ENCODE measurements at places on chromosomes 7 and 10.
A peak's percentile ranks its signal among the peaks of the same experiment; 100 is the strongest.

GRCh38 chr10:24579906-24580305 is 143.8 kb downstream of the ARHGAP21 start:
- H3K4me3 ChIP-seq: no peak overlapping the region
- no peak overlapping the region for H3K27ac ChIP-seq
- no peaks in the 10 kb centered on the region for H3K27me3 ChIP-seq
- DNase-seq: no peak

DNA sequence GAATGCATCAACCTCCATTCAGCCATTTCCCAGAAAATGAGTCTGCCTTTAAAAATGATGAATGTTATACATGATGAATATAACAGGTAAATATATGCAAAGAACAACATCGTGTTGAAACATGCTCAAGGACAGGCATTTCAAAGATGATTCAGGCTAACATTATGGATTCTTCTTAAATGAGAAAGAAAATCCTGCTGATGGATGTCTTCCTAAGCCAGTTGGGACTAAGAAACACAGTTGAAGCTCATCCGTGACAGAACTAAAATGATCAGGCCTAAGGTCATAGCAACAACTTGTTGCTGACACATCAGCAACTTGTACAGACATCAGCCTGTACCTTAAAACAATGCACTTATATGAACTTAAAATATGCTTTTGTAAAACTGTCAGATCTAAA is 267.9 kb downstream of the MAGI2 start:
- no peaks in the 10 kb centered on the region for H3K36me3 ChIP-seq
- H3K4me1 ChIP-seq: peaks cover 33% of the 10 kb centered on the region
- H3K27me3 ChIP-seq: no peaks in the 10 kb centered on the region
- DNase-seq: no peak
- no peak overlapping the region for H3K4me3 ChIP-seq

- no peak for DNase-seq
- no peak overlapping the region for H3K4me3 ChIP-seq
- no peaks in the 10 kb centered on the region for H3K36me3 ChIP-seq
- no peaks in the 10 kb centered on the region for H3K4me1 ChIP-seq
- H3K27ac ChIP-seq: no peak overlapping the region
Measured at GRCh38 chr7:95621404-95621803, 25.1 kb upstream of the PDK4 start.

DNA sequence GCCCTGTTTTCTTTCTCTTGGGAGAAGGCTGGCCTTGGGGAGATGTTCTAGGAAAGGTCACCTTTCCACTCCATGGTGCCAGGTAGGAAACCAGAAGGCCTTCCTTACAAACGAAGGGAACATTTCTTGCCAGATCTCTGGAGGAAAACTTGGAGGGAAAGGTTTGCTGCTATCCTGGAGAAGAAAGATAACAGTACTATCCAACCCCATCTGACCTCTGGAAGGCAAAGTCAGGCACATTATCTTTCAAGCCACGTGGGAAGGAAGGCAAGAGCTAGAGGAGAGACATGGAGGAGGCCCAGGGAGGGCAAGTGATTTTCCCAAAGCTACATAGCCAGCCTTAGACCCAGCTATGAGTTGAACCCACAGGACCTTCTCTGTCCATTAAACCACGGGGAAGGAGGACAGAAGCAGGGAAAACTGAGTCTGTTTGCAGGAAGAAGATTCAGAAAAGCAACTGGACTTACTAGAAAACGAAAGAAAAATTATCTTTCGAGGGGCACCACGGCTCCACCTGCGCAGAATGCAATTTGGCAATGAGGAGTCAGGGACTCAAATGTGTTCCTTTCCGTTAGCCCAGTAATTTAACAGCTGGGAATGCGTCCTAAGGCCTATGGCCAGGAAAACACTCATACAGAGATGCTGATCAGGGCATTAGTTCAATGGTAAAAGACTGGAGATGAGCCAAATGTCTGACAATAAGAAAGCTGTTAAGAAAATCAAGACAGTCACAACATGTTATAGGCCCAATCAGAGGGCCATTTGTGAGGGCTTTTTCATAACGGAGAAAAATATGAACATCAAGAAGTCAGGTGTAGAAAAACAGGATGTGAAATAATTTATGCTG is 32.0 kb upstream of the PSAP start:
- no peaks in the 10 kb centered on the region for H3K36me3 ChIP-seq
- DNase-seq: no peak
- no peaks in the 10 kb centered on the region for H3K27me3 ChIP-seq
- no peak overlapping the region for H3K27ac ChIP-seq

DNA sequence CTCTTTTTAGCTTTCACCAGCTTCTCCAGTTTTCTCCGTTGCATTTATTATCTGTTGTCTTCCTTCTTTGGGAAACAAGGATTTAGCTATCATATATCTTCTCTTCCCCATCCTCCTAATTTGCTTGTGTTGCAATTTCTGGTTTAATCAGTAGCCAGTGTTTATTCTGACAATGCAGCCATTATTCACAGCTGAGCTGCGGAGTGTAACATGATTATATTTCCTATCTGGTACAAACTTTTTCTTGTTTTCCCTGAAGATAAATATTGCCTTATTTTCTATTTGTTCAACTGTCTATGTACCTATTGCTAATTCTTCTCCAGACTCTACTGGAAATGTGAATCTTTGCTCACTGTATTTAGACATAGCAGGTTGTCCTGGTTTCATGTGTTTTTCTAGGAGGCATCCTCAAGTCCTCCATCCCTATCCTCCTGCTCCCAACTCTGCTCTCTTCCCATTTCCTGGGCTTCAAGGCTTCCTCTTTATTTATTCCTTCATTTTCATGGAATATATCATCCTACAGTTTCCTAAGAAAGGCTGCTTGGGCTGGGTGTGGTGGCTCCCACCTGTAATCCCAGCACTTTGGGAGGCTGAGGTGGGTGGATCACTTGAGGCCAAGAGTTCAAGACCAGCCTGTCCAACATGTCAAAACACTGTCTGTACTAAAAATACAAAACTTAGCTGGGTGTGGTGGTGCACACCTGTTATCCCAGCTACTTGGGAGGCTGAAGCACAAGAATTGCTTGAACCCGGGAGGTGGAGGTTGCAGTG is 72.4 kb upstream of the KDM7A start:
- H3K4me1 ChIP-seq: no peaks in the 10 kb centered on the region
- H3K36me3 ChIP-seq: no peaks in the 10 kb centered on the region
- no peak for DNase-seq
- no peaks in the 10 kb centered on the region for H3K27me3 ChIP-seq

DNA sequence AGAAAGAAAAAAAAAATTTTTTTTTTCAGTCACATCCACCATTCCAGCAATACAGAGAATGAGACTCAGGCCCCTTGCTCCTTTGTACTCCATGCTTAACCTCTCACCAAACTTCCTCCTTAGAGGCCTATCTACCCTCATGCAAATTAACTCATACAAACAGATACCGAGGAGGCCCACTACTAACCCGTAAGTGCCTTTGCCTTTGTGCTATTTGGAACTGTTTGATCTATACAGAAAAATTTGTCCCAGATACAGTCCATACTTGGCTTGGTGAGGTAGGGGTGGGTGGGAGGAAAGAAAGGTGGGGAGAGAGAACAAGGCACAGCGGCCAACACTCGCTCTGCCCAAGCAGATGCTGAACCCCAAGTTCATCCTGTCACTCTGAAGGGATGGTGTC is 87.8 kb upstream of the DUSP5 start:
- H3K27me3 ChIP-seq: no peaks in the 10 kb centered on the region
- peaks cover 71% of the 10 kb centered on the region for H3K4me1 ChIP-seq
- H3K4me3 ChIP-seq: no peak overlapping the region
- peak overlapping the region; percentile 97 for H3K27ac ChIP-seq
- no peak for DNase-seq
- H3K36me3 ChIP-seq: no peaks in the 10 kb centered on the region

DNA sequence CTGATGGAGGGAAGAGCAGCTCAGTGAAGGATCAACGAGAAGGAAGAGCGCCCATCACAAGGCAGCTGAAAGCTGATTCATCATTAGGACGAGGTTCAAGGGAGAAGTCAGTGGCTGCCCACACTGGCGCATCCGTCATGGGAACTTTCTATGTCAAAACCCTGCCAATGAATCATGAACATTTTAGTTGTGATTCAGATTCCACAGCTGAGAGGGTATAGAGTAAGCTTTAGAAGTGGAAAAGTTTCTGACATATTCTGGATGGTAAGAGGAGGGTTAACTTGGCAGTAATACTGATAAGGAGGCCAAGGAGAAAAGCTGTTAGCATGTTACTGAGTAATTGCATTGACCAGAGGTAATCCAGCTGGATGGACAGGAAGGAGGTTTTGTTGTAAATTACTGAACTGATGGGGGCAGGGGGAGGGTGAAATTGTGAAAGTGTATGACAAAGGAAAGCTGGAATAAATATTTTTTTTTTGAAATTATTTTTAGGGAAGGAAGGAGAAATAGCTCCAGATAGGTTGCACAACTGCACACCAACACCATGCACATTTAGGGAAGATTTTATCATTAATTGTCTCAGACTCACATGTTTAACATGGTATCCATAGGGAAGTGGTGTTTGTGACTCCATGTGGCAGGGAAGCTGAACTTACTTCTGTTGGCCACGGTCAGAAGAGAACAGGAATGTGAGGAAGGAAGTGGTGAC is 78.3 kb upstream of the NRP1 start:
- no peaks in the 10 kb centered on the region for H3K36me3 ChIP-seq
- peak overlapping the region; percentile 27 for H3K27ac ChIP-seq
- DNase-seq: no peak
- H3K4me3 ChIP-seq: no peak overlapping the region

GRCh38 chr7:5689716-5690115 is 91.7 kb downstream of the RNF216 start:
- no peak for DNase-seq
- no peak overlapping the region for H3K4me3 ChIP-seq
- H3K27ac ChIP-seq: no peak overlapping the region
- peaks cover 39% of the 10 kb centered on the region for H3K4me1 ChIP-seq
- peaks cover 19% of the 10 kb centered on the region for H3K36me3 ChIP-seq
- no peaks in the 10 kb centered on the region for H3K27me3 ChIP-seq

- H3K4me3 ChIP-seq: no peak overlapping the region
- H3K4me1 ChIP-seq: peaks cover 5% of the 10 kb centered on the region
Measured at GRCh38 chr10:35852721-35853120, 210.6 kb upstream of the FZD8 start.

GRCh38 chr7:107838816-107839565 is 36.0 kb upstream of the SLC26A3 start:
- no peak overlapping the region for H3K27ac ChIP-seq
- no peak overlapping the region for H3K4me3 ChIP-seq
- no peaks in the 10 kb centered on the region for H3K4me1 ChIP-seq
- H3K27me3 ChIP-seq: peaks cover 2% of the 10 kb centered on the region

DNA sequence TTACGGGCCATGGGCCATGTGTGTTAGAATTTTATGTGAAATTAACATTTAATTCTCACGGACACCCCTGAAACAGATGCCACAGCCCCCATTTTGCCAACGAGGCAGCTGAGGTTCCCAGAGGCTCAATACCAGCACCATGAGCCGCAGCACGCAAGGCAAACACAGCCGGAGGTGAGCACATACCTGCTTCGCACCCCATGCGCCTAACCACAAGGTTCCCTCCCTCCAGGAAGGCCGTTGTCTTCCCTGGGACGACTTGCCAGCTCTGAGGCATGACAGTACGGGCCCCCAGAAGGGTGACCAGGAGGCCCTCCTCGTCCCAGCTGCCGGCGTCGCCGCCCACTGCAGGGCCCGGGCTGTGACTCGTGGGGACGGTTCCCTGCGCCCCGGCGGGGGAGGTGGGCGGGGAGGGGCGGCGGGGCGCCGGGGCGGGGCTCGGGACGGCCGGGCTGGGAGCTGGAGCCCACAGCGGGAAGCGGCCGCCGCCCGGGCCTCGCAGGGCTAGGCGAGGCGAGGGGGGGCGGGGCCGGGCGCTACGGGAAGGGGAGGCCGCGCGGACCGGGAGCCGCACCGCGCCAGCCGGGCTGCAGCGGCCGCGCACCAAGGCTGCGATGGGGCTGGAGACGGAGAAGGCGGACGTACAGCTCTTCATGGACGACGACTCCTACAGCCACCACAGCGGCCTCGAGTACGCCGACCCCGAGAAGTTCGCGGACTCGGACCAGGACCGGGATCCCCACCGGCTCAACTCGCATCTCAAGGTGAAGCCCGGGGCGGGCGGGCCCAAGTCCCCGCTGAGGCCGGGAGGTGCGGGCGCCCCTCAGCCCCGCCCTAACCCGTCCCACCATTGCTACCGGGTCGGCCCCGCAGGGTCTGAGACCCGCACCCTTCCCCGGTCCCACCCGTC is at the start of gene CAV2:
CAV2 (plus strand) TSS at position 571 of the 910 bp plus-strand sequence; CDS start at position 615, 44 bp downstream.
- peak within 1 kb of the TSS; percentile 91 for H3K4me3 ChIP-seq
- DNase-seq: peak; percentile 91
- H3K36me3 ChIP-seq: peaks cover 42% of the 10 kb centered on the region
- H3K4me1 ChIP-seq: peaks cover 46% of the 10 kb centered on the region
- no peaks in the 10 kb centered on the region for H3K27me3 ChIP-seq

DNA sequence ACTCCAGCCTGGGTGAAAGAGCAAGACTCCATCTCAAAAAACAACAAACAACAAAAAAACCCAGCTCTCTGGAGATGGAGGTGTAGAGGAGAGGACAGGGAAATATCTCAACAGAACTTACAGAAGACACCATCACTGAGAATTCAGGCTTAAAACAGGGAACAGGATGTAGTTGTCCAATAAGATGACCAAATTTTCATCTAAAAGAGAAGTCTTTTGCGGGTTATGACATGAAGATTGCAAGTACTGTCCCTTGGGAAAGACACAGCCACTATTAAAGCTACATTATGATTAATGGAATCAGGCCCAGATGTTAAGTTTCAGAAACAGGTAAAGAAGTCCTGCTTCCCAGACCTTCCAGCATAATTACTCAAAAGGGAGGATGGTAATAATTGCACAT is 235.2 kb upstream of the NRP1 start:
- no peak overlapping the region for H3K27ac ChIP-seq
- no peaks in the 10 kb centered on the region for H3K27me3 ChIP-seq
- no peaks in the 10 kb centered on the region for H3K36me3 ChIP-seq
- DNase-seq: no peak
- H3K4me3 ChIP-seq: no peak overlapping the region

- H3K4me3 ChIP-seq: no peak overlapping the region
- no peaks in the 10 kb centered on the region for H3K36me3 ChIP-seq
- H3K27me3 ChIP-seq: no peaks in the 10 kb centered on the region
- H3K27ac ChIP-seq: no peak overlapping the region
- peaks cover 5% of the 10 kb centered on the region for H3K4me1 ChIP-seq
Measured at GRCh38 chr7:151431281-151431767, 8.6 kb downstream of the CRYGN start.

DNA sequence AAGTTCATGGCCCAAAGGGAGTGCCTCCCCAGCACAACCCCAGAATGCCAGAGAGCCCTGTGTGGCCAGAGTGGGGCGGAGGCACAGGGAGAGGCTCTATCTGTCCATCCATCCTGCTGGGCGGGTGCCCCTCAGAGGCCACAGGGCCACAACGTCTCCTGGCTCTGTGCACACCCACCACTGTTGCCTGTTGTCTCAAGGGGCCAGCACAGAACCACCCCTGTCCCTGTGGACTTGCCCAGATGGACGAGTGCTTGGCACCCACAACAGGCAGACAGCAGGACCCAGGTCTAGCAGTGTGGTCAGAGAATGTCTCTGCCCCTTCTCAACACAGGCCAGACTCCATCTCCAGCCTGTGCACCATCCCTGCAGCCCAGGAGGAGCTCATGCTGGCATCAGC is 92.8 kb downstream of the PAXIP1 start:
- H3K27ac ChIP-seq: no peak overlapping the region
- no peaks in the 10 kb centered on the region for H3K36me3 ChIP-seq
- H3K4me1 ChIP-seq: no peaks in the 10 kb centered on the region
- H3K4me3 ChIP-seq: no peak overlapping the region

All from RWPE2 (cell line).